ENCODE measurements at places on chromosomes 2 and 18.
A peak's percentile ranks its signal among the peaks of the same experiment; 100 is the strongest.

- DNase-seq = peak; percentile 28
Measured at GRCh38 chr2:26720322-26721114, 28.0 kb downstream of the KCNK3 start.

- no peak for DNase-seq
Measured at GRCh38 chr2:129133692-129134641, 815.3 kb upstream of the HS6ST1 start.

GRCh38 chr2:128313091-128313836 lies 5.4 kb downstream of the HS6ST1 start:
- no peak for DNase-seq

DNA sequence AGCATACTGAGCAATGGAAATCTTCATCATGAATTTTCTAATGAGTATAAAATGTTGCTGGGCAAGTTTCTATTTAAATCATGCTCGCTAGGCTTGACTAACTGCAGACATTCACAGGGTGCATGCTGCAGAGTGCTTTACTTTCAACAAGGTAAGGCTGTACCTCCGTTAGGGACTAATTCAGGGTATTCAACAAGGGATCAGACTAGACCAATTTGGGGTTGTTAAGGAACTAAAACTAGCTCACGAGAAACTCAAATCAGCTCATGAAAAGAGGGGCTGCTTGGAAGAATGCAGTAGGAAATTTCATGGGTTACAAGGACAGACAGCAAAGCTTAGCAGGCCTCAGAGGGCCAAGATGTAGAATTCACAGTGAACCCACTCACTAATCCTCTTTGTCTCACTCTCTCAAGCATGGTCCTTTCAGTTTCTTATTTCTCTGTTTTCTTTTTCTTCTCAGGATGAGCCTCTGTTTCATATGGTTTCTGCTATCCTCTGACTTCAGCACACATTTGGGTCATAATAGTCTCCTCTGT lies 2.2 kb downstream of the MYO3B start:
- DNase-seq = no peak

DNA sequence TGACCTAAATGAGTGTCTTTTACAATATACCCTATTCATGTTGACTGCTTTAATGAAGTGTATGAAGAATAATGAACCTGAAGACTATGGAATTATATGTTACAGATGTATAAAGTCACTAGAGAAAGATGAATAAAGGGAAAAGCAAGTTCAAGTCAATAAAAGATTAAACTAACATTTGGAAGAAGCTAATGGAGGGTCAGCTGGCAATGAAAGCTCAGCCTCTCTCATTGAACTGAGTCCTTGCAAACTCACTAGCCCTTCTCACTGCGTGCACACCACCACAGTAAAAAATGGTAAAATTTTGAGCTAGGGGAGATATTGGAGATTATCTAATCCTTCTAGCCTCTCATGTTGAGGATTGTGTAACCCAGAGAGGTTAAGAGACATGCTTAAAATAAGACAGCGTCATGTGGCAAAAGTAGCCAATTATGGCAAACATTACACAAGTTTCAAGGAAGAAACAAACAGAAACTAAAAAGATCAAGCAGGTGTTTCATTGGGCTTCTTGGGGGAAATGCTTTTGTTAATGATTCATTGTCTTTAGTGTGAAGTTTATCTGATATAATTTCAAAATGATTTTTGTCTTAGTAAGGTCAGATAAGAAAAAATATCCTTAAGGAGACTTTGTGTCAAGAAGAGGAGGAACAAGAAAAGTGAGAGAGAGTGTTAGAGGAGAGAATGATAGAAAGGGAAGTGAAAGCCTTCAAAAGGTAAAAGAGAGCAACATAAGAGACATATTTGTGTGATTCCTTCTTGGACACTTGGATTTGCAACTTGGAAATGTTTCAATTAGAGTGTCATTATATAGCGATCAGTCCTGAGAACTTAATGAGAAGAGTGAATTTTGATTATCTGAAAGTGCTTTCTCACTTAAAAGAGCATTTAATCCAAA lies 893.7 kb upstream of the FAM98A start:
- DNase-seq = no peak

- DNase-seq = no peak
Measured at GRCh38 chr18:27120246-27120645, 64.9 kb downstream of the CHST9 start.

GRCh38 chr2:241535871-241536655 lies 22.5 kb upstream of the BOK start:
- DNase-seq = no peak

DNA sequence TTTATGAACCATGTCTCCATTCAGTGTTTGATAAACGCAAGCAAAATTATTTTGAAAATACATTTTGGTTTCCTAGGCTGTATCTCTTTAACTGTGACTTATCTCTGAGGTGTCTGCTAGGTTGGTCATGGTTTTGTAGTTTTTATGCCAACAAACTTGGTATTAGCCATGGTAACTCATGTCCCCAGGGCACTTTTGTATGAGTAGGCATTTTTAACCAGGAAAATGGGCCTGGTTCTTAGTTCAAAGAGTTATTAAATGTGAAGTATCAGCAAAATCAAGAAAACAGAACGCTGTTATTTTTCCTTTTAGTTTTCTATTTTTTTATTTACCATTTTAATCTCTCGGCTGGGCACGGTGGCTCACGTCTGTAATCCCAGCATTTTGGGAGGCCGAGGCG lies 179.3 kb upstream of the LHCGR start:
- DNase-seq = no peak

- no peak for DNase-seq
Measured at GRCh38 chr2:74979844-74980243, 21.4 kb downstream of the POLE4 start.

- DNase-seq = no peak
Measured at GRCh38 chr2:12416600-12416999, 300.1 kb upstream of the TRIB2 start.

DNA sequence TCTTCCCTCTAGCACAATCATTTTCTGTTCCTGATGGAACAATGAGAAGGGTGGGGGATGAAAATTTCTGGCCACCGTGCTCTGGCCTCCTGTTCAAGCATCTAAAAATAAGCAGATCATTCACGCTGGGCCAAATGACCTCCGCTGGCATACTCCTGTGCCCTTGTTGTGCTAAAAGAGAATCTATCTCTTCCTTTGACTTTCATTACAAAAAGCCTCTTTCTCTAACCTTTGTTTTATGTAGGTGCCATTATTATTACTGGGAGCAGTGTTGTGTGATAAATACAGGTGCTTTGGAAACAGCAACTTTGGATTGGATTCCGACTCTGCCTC lies 44.6 kb upstream of the B3GNT2 start:
- DNase-seq = no peak

DNA sequence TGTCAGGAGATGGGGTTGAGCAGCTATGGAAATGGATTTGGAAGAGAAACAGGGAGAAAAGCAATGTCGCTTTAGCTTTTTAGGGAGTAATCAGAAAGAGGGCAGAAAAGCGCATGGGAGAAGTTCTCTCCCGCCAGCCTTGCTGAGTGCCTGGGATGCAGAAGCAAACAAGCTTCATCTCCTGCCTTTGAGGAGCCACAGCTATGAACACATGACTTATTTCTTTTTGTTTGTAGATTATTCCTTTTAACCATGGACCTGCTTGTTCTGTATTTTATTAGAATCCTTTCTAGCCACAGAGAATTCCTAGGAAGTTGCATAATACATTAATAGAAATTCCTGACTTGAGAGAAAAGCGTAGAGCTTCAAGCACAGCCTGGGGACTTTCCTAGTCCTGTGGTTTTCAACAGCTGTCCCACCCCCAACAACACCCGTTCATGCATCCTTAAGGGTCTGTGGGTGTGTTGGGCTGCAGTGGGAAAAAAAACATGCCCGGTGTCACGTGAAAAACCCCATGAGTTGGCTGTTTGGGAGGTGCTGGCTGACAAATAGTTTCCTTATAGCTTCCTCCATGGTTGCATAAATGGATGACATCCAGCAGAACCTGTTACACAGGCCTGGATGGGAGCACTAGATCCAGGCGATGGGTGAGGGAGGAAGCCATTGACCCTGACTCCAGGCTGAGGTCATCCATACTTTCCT lies 14.9 kb downstream of the SLC9A4 start:
- no peak for DNase-seq

- no peak for DNase-seq
Measured at GRCh38 chr2:9210030-9210429, 3.4 kb downstream of the ASAP2 start.

- DNase-seq = no peak
Measured at GRCh38 chr18:79965119-79965902, 868 bp downstream of the HSBP1L1 start.

GRCh38 chr18:46250084-46250811 lies 146.1 kb downstream of the HAUS1 start:
- peak; percentile 47 for DNase-seq

GRCh38 chr18:10458691-10459090 lies 4.3 kb downstream of the APCDD1 start:
- DNase-seq = no peak

DNA sequence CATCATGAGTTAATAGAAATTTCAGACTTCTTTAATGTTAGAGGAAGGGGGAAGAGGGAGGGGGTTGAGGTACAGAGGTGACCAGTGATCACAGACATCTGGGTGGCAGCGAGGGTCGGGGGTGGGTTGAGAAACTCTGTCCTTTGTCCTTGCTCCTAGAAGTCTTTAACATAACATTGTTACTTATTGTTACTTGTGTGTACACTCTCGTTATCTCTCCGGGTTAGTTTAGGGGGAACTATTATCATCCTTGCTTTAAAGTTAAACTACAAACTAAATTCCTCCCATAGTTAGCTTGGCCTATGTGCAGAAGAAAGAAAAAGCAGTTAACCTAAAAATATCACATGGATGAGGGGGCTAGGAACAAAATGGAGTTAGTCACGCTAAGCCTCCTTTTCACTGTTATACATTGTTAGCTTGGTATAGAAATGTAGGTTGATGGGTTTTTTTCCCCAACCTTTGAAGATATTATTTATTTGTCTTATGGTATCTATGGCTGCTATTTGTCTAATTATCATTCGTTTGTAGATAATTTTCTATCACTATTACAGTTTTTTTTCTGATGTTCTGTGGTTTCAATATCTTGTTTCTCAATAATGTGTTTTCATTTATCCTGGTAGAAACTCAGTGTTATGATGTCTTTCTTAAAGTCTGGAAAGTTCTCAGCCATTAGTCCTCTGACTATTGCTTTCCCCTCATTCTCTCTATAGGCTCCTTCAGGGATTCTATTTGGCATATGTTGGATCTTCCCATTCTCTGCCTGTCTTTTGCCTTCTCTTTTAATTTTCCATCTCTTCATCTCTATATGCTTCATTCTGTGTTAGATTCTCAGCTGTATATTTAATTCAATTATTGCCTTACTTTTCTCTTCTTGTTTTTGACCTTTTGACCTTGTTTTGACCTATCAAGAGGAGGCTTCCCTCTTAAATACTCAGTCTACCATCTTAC lies 13.2 kb upstream of the B4GALT6 start:
- no peak for DNase-seq

GRCh38 chr2:30931841-30932407 lies 124.7 kb upstream of the CAPN13 start:
- no peak for DNase-seq

DNA sequence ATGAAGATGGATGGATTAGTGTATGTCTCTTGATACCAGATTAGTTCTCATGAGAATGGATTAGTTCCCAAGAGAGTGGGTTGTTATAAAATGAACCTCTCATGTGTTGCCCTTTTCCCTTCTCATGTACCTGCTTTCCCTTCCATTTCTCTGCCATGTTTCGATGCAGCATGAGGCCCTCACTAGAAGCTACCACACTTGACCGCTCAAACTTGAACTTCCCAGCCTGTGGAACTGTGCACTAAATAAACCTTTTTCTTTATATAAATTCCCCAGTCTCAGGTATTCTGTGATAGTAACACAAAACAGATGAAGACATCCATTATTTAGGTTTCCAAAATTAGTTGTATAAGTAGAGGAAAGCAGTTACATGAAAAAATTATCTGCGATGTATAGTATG lies 73.5 kb downstream of the BABAM2 start:
- no peak for DNase-seq

DNA sequence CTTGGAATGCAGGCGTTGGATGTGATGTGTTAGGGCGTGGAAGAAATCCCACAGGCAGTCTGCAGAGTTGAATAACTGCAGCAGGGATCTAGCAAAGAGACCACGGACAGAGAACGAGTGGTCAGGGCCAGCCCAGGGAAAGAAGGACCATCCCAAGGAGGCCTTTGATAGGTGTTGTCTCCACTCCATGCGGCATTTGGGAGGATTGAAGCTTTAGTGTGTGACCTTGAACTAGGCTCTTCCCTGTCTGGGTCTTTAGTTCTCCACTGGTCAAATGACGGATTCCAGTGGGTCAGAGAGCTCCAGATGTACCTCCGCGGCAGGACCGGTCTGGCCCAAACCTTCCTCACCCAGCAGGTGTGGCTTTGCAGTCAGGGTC lies 18.4 kb downstream of the GREB1 start:
- DNase-seq = no peak

GRCh38 chr18:23585007-23585871 lies 1.1 kb downstream of the NPC1 start:
- DNase-seq = no peak

DNA sequence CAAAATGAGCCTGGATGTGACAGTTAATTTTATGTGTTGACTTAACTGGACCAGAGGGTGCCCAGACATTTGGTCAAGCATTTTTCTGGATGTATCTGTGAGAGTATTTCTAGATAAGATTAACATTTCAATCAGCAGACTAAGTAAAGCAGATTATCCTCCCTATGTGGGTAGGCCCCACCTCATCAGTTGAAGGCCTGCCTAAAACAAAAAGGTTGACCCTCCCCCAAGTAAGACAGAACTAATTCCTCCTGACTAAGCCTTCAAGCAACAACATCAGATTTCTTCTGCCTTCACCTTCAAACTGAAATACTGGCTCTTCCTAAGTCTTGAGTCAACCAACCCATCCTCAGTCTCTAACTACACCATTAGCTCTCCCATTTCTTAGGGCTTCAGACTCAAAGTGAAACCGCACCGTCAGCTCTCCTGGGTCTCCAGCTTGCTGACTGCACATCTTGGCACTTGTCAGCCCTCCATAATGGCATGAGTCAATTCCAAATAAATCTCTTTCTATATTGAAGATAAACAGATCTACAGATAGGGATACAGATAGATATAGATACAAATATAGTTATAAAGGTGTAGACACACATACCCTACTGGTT lies 47.9 kb downstream of the MEMO1 start:
- DNase-seq = no peak

DNA sequence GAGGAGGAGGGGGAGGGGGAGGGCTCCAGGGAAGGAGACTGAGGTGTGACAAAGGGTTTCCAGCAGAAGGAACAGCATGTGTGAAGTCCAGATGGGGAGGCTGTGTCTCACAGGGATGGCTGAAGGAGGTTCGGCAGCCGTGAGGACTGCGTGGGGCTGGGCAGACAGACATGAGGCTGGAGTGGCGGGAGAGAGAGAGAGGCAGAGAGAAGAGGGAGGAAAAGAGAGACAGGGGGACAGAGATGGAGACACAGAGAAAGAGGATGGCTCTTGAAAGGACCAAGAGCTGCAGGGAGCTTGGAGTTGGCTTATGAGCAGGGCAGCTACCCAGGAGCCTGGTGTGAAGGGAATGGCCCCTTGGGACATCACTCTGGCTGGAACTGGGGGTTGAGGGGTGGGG lies 138.9 kb upstream of the ASB18 start:
- no peak for DNase-seq

GRCh38 chr2:215465256-215465655 lies 29.4 kb upstream of the FN1 start:
- no peak for DNase-seq
